ENCODE measurements at places on chromosomes 7 and 10.

DNA sequence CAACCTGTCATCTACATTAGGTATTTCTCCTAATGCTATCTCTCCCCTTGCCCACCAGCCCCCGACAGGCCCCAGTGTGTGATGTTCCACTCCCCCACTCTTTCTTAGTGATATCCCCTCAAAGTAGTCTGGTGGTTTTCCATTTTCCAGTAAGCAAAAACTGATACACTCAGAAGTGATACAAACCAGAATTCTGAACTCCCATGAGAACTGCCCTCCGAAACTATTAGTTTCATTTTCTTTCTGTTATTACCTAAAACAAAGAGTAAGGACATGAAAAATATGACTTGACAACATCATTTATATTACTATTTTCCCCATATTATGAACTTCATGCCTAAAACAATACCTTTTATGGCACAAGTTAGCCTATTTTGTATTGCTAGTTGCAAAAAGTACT, 175.0 kb downstream of the OTUD1 start:
- no peak for DNase-seq

- no peak for DNase-seq
Observed at GRCh38 chr7:72080341-72080766, 331.8 kb downstream of the CALN1 start.

DNA sequence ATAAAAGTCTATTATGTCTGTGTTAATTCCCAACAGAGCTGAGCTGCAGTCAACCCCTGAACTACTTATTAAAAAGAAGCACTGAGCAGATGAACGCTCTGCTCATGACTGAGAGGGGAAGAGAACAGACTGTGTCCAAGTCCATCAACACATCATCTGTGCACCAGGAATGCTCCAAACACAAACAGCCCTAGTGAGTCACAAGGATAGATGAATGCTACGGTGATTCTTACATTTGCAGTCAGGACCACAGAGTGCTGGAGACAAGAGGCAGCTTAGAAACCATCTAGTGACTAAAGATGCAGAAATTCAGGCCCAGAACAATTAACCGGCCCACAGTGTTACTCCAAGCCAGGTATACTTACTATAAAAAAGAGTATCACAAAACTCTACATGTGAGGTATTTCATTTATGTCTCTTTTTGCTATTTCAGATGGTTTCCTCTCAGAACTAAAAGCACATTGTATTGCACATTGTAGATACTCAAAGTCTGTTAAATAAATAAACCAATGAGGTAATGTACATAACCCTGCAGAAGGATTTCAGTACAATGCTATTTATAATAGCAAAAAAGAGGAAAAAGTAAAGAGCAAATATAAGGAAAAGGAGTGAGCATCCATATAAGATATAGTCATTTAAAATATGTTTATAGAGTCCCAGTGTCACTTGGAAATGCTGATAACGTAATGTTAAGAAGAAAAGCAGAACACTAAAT, 159.2 kb downstream of the KCNMA1 start:
- DNase-seq = no peak

- DNase-seq = no peak
Observed at GRCh38 chr7:141387521-141388217, 163.5 kb upstream of the AGK start.

GRCh38 chr7:69309601-69310000, 288.7 kb upstream of the AUTS2 start:
- no peak for DNase-seq

GRCh38 chr7:3836855-3837254, 535.8 kb downstream of the SDK1 start:
- no peak for DNase-seq

- no peak for DNase-seq
Observed at GRCh38 chr7:82050792-82051191, 280.9 kb upstream of the HGF start.

DNA sequence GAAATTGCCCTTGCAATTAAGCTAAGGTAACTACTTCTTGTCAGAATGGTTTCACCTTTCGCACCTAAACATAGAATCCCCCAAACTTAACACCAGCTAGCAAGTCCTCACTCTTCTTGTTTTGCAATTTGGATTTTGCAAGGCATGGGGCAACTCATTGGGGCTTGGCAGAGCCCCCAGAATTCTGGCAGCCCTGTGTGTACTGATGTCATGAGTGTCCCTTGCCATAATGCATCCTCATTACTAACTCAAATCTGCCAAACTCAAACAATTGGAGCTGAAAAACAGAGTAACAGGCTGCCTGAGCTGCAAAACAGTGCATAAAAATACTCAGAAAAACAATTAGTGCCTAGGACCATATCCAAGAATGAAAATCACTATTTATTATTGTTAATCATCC, 7.9 kb upstream of the XPNPEP1 start:
- no peak for DNase-seq

GRCh38 chr10:1488970-1489548, 248.3 kb downstream of the ADARB2 start:
- DNase-seq = no peak

DNA sequence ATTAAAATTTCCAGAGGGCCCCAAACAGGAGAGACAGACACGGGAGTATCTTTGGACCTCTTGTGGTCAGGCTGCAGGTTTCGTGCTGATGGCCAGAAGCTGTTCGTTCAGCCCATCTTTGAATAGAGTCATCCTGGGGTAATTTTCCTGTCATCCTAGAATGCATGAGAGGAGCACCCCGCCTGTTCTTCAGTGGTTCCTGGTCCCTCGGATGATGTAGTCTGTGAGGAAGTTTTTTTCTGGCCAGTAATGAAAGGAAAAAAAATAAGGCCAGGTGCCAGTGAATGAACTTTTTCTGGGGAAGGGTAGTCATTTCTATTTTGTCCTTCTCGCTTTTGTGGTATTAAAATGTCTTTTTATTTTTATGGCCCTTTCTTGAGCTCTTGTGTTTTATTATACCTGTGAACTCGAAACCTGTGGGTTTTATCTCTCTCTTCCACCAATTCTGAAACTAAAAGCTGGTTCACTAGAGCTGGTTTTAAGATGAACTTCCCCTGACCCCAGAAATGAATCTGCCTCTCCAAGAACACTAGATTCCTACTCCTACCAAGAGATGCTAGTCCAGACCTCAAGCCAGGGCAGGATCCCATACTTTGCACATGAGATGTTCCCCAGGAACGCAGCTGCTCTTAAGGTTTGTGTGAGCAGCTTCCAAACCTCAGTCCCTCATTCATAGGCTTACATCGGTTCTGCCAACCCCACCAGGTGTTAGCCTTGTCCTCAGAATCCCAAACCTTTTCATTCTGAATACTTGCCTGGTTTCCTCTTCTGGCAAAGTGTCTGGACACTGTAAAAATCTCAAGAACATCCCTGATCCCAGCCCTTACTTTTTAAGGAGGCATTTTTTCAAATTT, 15.4 kb upstream of the MEST start:
- DNase-seq = no peak

GRCh38 chr7:29748286-29749099, 57.8 kb upstream of the WIPF3 start:
- no peak for DNase-seq

DNA sequence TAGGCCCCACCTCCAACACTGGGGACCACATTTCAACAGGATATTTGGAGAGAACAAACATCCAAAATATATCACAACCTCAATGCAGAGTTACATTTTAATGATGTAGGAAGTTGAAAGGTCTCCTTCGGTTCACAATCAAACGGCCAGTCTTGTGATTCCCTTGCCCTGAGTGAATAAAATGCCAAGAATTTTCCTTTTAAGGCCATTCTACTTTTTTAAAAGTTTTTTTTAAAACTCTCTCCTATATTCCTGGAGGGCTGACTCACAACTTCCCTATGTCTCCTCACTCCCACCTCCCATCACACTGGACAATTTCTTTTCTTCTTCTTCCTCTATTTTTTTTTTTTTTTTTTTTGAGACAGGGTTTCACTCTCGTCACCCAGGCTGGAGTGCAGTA, 693.6 kb upstream of the AUTS2 start:
- DNase-seq = no peak

Data from HAP-1 (cell line).